Liver (tissue), 10 donors: ENCODE measurements at places on chromosomes 6 and 20. TPM values are rescaled to one million over a fixed set of nuclear protein-coding genes. Genes with fewer than 3 reads are reported as not detected.
A peak's percentile ranks its signal among the peaks of the same experiment; 100 is the strongest.

Gene SYNDIG1
- polyA plus RNA-seq, result not detected

GRCh38 chr20:61833807-61834610 is 231.7 kb downstream of the TAF4 start:
- no peak for DNase-seq

DNA sequence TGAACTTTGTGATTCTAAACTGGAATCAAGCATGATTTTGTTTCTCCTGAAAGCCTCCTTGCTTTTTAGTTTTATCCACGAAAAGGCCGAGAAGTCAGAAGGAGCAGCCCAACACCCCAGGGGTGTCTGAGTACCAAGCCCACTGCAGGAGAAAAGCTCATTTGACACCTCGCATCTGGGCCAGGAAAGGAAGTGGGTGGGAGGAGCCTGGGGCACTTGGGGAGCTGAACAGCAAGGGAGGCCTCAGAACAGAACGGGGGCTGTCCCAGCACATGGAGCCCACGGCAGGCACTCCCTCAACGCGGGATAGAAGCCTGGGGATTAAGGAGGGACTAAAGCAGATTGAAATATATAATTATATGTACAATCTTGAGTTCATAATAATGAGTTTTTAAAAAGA is 6.6 kb downstream of the KIF25 start:
- no peak for DNase-seq

Gene RAB44
- not detected for polyA plus RNA-seq

Gene HAO1
- 160 TPM for polyA plus RNA-seq

GRCh38 chr6:22101163-22101562 is 195.7 kb downstream of the PRL start:
- no peak for DNase-seq

- no peak for DNase-seq
These were observed 8.0 kb downstream of the TRIM10 start for GRCh38 chr6:30152910-30153610.

- DNase-seq, result peak; percentile 63
These were observed 538 bp upstream of the GRM1 start for GRCh38 chr6:146028252-146028795.

DNA sequence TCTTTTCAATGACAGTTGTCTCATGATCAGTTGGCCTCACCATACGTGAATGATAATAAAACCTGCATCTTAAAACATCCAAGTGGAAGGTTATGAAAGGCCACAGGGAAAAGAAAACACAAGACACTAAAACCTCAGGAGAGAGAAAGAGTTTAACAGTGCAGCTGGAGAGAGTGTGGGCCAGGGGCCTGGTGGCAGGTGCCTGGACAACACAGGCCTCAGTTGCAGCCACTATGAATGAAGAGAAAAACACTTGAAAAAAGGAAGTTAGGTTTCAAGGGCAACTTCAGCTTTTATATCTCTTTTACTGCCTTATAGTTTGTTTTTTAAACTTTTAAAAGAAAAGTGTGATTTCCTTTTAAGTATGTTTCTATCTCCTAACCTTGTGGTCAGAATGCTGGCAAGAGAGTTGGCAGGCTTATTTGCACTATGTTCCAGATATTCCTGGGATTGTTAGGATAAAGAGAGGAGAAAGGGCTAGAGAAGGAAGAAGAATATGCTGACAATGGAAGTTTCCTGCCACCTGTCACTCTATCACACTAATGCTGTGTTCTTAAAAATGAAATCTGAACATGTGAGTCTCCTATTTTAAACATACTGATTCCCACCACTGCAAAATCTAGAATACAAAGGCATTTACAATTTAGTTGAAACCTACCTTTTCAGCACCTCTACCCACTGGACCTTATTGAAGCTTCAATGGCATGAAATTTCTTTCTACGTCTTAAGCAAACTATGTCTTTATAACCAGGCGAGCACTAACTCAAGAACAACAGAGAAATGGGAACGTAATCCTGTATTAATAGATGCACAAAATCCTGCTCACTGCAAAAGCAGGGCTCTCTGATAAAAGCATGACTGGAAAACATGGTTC is 222.4 kb downstream of the CD83 start:
- DNase-seq, result no peak

Gene HBS1L
- polyA plus RNA-seq, result 33.1 TPM

DNA sequence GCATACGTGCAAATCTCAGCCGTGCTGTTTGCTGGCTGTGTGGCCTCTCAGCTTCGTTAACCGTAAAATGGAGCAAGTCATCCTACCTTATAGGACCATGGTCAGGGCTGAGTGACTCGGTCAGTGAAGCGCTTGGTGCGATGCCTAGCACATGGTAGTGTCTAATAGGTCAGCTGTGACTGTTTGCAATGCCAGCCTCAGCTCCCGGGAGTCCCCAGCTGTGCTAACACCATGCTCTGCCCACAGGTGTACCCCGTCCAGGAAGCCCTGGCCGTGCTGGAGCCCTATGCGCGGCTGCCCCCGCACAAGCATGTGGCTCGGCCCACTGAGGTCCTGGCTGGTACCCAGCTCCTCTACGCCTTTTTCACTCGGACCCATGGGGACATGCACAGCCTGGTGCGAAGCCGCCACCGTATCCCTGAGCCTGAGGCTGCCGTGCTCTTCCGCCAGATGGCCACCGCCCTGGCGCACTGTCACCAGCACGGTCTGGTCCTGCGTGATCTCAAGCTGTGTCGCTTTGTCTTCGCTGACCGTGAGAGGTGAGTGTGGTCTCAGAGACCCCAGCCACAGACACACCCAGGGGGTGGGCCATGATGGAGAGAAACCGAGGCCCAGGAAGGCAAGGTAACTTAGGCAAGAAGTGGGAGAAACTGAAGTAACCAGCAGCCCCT is 10.6 kb downstream of the TRIB3 start:
- DNase-seq, result no peak

Gene CSNK2B
- polyA plus RNA-seq, result 93.5 TPM

DNA sequence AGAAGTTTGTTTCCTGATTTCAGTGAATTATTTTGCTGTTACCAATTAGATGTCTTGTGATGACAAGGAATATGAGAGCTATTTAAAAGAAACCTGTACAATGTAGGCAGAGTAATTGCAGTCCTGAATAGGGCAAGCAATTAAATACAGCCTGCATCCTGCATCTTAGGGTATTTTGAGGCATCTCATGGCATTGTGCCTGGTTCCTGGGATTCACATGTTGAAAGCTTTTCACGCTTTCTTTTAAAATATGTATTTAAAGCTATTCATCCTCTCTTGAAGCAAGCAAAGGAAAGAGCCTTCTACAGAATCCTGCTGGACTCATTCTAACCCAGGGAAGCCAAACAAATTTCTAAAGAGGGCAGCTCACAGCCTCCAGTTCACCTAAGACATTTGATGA is 4.7 kb upstream of the RRAGD start:
- DNase-seq, result no peak

Gene GSTA3
- not detected for polyA plus RNA-seq

GRCh38 chr6:2116496-2116895 is 128.9 kb downstream of the GMDS start:
- DNase-seq, result no peak

DNA sequence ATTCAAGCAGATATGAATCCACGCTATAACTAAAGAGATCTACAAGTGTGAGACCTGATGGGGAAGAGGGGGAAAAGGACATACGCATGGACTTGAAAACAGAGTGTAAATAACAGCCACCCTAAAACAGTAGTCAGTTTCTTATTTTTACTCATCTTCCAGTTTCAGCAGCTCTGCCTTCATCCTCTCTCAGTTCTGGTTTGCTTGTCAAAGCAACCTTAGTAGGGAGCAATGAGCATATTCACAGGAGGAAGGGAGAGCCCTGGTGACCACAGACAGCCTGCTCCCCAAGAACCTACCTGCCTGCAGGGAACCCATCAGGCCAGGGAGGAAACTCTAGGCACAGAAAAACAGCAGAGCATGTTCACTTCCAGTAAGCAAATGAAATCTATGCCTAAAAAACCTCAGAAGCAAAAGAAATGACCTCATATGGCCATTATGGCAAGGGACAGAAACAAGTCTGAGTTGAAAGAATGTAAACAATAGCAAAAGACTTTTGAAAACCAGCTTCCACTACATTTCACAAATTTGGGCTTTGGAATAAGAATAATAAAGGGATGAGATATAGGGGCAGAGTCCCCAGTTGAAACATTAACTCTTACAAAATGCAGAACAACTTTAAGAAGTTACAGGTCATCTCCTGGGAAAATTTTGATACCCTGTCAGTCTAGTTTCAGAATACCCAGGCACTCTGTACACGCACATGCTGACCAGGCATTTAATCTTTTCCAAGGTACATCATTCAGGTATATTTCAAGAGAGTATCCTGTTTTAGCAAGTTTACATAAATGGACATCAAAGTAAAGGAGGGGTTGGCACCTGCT is 120.8 kb upstream of the BCLAF1 start:
- no peak for DNase-seq

DNA sequence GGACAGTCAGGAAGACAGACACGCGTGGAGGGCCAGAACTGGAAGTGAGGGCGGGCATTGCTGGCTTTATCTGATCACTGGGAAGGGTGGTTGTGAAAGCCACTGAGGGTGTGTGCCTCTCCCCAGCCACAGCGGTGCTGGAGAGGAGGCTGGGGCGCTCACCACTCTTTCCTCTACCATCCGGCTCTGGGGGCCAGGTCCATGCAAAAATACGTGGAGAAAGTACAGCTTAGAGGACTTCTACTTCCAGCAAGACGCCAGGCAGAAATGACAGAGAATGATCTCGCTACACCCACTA is 148.8 kb upstream of the RPS6KA2 start:
- DNase-seq, result no peak

GRCh38 chr6:125421836-125422235 is 120.1 kb upstream of the HDDC2 start:
- DNase-seq, result no peak

DNA sequence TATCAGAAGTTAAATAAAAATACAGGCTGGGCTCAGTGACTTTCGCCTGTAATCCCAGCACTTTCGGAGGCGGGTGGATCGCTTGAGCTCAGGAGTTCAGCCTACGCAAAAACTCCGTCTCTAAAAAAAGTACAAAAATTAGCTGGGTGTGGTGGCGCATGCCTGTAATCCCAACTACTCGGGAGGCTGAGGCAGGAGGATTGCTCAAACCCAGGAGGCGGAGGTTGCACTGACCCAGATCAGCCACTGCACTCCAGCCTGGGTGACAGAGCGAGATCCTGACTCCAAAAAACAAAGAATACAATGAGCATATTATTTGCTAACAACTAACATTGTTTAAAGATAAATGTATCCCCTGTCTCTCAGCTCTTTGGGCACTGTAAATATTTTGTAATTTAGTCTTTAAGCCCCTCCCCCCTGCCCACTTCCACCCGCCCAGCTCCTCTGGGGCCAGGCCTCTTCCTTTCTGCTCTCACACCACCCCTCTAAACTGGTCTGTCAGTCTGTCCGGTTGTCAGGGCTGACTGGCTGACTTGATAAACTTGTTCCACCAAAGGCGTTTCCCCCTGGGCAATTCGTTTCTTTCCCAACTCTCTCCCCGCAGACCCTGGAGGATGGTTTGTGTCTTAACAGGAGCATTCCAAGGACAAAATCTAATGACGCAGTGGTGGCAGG is 62.4 kb upstream of the QKI start:
- no peak for DNase-seq

DNA sequence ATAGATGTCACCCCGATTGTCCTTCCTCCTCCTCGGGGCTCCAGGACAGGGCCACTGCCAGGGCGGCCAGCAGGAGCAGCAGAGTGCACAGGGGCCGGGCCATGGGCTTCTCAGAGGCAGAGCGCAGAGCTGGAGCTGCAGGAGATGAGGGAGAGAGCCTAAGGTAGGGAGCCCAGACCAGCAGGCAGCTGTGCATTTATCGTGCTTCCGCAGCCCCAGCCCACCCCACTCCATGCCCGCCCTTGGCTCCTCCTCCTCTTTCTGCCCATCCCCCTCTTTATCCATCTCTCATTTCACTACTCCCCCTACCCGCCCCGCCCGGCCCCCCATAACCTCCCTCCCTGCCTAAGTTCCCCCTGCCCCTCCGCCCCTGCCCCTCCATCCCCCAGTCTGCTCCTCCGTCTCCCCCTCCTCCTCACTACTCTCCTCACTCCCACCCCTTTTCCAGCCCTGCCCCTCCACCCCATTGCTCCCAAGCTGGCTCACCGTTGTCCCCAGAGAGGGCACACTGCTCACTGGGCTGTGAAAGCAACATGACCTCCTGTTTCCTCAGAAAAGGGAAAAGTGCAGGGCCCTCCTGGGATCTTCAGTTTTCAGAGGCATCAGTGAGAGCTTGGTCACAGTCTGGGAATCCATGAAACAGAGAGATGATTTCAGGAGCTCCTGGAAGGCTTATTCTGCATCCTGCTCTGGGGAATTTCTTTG is 25.5 kb upstream of the CST1 start:
- no peak for DNase-seq

Gene ZC3H12D
- 0.27 TPM for polyA plus RNA-seq

Gene OXT
- 2.0 TPM for polyA plus RNA-seq

Gene KIAA0408
- not detected for polyA plus RNA-seq

Gene CRISP3
- 0.33 TPM for polyA plus RNA-seq
